ENCODE measurements at places on chromosomes 13 and 19.

- no peak for DNase-seq
These were observed 48.8 kb downstream of the TPT1 start for GRCh38 chr13:45292176-45292575.

DNA sequence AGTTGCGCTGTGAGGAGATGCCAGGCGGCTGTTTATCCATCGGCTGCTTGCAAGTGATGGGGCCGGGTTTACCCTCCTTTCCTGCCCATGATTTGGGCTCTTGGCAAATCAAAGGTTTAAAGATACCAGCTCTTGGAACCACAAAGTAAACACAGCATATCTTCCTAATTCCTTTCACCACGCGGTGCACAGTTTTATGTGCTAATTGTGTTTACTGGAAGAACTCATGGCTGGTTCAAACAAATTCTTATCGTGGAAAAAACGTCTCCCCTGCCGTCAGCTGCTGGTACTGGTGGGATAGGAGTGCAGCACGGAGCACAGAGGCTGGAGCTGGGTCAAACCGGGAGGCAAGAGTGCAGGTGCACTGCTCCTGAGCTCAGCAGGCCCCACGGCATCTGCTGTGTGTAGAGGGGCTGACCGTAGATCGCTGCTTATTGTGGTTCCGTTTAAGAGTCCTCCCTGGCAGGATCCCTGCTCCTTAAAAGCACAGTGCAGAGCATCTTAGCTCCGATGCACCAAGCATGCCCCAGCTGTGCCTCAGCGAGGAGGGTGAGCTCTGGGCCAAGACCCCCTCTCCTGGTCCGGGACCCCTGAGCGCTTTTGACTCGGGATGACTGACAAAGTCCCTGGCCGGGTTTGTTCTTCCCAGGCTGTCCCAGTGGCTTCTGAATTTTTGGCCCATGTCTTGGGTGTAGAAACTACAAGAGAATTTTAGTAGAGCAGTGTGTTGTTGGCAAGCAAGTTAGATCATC, 51.3 kb upstream of the GAS6 start:
- DNase-seq, result no peak

- DNase-seq, result no peak
These were observed 299.5 kb downstream of the NALCN start for GRCh38 chr13:101116826-101117225.

DNA sequence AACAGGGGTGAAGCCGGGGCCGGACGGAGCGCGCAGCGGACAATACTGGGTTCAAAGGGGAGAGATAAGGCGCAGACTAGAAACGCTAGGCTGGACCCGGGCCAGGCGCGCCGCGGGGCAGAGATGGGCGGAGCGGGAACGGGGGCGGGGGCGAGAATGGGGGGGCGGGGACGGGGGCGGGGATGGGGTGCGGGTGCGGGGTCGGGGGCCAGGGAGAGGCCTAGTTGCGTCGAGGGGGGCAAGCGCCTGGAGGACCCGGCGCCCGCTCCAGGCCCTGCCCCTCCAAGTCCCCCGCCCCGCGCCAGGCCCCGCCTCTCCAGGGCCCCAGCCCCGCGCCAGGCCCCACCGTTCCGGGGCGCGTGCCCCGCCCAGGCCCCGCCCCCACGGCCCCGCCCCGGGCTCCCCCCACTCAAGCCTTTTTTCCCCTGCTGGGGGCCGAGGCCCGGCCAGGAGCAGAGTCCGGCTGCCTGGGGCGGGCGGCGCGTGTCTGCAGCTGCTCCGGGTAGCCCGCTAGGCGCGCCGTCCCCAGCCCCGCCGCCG, at the start of gene CERS4:
TSS of gene CERS4 (plus strand) at position 449 of the 540 bp plus-strand sequence. CDS start 41,707 bp downstream, outside the sequence.
- DNase-seq, result peak; percentile 65

GRCh38 chr13:47213047-47213446, 316.2 kb upstream of the HTR2A start:
- DNase-seq, result no peak

GRCh38 chr19:50434525-50434924, 1.8 kb downstream of the MYBPC2 start:
- DNase-seq, result no peak

GRCh38 chr13:49063497-49063896, 87.8 kb downstream of the FNDC3A start:
- peak; percentile 36 for DNase-seq

GRCh38 chr13:102402290-102402689, 442 bp upstream of the FGF14 start:
- DNase-seq, result peak; percentile 10

GRCh38 chr19:19643158-19644053, at the start of gene GMIP:
Gene GMIP (minus strand): TSS chr19:19643657. CDS start chr19:19643529, 128 bp downstream.
- DNase-seq, result peak; percentile 43

GRCh38 chr13:44068737-44069136, 189.0 kb downstream of the LACC1 start:
- DNase-seq, result peak; percentile 65

- no peak for DNase-seq
These were observed at the start of gene SLC5A5 for GRCh38 chr19:17871878-17872250. Gene SLC5A5 (plus strand): TSS chr19:17871945. CDS start chr19:17872320, 375 bp downstream.

DNA sequence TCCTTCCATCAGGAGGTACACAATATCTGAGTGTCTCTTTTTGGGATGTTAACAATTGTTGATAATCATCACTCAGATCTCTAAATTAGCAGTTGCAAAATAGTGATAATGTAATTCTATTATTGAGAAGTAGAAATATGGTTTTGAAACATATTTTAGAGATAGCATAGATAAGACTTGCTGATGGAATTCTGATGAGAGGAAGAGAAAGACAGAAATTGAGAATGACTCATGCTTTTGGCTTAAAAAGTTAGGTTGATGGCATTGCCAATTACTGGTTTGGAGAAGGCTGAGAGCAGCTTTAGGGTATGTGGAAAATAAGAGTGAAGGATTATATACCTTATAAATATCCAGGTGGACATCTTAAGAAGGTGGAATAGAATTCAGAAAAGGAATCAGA, 106.4 kb upstream of the EDNRB start:
- DNase-seq, result peak; percentile 7

All from fibroblast of pulmonary artery (primary cell).